GM10248 (cell line): ENCODE measurements at places on chromosomes 6 and 20.

- no peak for DNase-seq
Measured at GRCh38 chr6:87658516-87658915, 43.5 kb downstream of the AKIRIN2 start.

GRCh38 chr6:148700741-148701311, 46.0 kb upstream of the UST start:
- peak; percentile 52 for DNase-seq

- no peak for DNase-seq
Measured at GRCh38 chr20:49505518-49505917, 23.1 kb upstream of the KCNB1 start.

DNA sequence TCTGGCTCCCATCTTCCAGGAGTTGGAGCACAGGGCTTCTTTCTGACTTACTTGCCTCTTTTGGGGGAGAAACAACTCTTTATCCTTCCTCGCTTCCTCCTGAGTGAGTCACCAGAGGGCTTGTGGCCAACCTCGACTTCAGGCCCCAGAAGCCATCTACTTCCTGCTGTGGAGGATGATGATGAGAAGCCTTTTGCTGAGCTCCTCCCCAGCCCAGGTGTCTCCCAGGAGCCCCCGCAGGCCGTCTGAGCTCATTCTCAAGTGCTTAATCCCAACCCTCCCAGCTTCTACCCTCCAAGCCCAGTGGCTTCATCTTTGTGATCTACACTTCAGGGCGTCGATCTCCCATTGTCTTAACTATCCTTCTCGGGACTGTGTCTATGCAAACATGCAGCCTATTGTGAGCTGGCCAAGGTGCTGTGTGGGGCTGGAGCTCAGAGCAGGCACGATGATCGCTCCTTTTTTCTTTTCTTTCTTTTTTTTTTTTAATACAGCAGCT, 27.9 kb downstream of the SDCBP2 start:
- DNase-seq = no peak

DNA sequence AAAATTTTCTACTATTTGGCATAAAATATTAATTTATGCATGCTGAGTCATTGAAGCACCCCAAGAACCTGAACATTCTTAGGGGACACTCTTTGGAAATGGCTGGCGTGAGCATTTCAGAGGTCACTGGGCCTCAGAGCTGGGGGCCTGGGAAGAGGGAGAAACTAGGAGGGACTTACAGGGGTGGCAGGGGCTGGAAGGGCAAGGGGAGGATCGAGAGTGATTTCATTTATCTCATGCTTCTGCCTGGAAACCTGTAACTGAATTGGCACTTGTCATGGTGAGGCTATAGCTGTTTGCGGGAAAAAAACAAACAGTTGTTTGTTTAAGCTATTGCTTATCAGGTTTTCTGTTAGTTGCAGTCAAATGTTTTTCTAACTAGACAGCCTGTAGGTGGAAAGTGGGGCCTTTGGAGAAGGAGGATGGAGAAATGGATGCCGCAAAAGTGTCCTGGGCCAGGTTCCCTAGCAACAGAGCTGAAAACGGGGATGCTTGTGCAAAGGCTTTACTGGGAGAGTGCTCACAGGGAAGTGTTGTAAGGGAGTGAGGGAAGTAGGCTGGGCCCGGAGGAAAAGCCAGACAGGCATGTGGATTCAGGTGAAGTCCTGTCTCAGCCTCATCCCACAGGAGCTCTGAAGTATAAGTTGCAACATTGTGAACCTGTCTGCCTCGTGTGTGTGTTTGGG, 36.4 kb upstream of the KAT14 start:
- DNase-seq = no peak

GRCh38 chr6:20846602-20847028, 312.4 kb downstream of the CDKAL1 start:
- peak; percentile 18 for DNase-seq
